Suppressor macrophage treated with lipopolysaccharide for 4 hours (primary cell): ENCODE measurements at places on chromosomes 5 and 9.

GRCh38 chr9:122186301-122186700 is 26.6 kb downstream of the MORN5 start:
- no peak for DNase-seq

DNA sequence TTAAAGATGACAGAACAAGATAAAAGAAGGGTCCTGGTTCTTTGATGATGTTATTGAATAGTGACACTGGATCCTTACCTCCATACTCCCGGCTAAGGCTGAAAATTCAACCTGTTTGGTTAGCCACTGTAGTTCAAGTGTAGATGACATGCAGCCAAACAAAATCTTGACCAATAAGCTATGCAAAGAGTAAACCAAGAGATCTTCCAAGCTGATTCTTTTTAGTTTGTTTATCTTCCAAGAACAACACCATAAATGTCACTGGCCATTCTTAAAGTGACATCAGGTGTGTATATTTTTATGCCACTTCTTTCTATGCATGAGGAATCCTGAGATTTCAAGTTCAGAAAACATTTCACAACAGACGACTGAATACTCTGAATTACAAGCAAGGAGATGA is 141.5 kb upstream of the FST start:
- DNase-seq = no peak

GRCh38 chr5:1648806-1649205 is 125.0 kb upstream of the LPCAT1 start:
- no peak for DNase-seq

DNA sequence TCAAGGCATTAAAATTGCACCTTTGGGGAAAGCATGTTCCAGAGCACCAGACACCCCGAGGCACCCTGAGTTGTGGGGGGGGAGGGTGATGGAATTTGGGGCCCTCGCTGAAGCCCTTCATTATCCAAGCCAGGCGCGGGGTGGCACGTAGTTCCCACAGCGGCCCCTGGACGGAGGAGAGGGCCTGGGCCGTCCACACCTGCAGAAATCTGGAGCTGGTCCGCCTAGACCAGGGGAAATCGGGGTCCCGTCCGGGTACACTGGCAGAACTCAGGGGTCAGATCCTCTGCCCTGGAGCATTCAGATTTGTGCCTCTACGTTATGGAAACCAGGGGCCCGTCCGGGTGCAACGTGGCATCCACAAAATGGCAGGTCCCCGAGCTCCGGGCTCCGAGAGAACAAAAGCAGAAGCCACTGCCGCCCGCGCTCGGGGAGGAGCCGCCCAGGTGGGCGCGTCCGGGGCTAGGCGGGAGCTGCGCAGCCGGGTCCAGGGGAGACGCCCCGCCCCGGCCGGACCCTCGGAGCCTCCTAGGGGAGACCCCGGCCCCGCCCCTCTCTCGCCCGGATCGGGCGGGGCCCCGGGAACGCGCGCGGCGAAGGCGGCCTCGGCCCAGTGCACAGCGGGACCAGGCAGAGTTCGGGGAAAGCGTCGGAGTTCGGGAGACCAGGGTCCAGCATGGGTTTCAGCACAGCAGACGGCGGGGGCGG is at the start of gene PLEKHG4B:
Gene PLEKHG4B, plus strand, starts transcription at position 613 of the 708 bp plus-strand sequence. Its CDS starts 64 bp downstream, at position 677.
- DNase-seq = peak; percentile 20

DNA sequence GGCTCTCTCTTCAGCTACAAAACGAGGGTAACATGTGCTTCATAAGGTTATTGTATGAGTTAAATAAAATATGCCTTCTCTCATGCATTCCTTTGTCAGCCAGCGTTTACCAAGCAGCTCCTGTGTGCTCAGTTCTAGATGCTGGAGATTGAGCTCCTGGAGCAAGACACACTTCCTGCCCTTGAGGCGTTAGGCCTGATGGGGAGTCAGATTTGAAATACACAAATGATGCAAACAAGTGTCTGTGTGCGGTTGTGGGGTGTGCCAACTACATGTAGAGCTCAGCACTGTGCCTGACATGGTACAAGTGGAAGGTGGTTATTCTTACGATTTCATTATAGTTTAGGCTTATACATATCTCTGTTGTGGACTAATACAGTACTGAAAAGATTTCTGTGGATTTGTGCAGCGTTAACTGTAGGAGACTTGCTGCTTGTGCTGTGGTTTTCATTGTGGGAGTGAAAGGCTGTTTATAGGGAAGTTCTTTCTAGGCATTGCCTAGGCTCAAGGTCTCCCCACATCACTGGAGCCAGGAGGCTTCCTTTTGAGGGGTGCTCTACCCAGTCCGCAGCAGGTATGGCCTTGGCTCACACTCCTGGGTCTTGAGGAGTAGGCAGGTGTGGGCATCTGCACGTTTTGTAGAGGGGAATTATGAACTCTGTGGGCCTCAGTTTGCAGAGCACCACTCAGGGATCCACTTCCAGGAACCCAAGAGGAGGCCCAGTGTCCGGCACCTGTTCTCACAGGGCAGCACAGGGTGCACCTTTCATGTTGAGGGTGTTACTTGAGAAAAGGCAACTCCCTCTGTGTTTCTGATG is 39.8 kb upstream of the ANGPTL2 start:
- no peak for DNase-seq

- no peak for DNase-seq
Measured at GRCh38 chr9:88197016-88197415, 58.7 kb upstream of the SPATA31C2 start.

DNA sequence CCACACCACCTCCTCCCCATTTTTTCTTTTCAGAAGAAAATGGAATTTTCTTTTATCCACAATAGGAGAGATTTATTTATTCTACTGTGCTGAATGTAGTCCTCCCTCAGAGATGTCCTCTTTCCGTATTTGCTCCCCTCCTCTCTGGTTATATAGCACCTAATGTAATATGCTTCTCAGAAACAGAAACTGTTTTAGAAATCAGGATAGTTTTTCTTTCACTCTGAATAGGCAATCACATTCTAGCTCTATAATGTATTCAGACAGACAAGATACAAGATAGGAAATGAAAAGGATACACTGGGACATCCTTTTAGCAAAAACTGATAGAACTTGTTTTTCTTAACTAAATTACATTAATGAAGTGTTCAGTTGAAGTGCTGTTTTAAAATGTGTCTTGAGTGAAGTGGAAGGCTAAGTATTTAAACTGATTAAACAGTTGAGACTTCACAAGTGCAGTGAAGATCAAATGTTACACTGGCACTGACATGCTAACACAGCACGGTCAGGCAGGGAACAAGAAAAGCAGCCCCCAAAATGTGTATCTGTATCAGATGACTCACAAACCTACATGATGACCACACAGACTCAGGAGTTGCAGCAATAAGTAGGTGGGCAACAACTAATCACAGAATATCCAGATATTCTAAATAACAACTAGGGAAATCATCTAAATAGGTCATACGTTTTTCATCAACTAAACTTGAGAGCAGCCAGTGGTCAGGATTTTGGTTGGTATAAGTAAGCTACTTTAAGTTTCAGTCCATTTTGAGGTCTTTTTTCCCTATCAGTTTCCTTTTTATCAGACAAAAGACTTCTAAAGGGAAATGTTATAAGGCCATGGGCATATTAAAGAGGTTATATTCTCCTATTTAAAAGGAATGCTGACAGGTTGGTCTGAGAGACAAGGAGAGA is 260.4 kb downstream of the MLLT3 start:
- no peak for DNase-seq

GRCh38 chr9:69199769-69200470 is 25.8 kb downstream of the TJP2 start:
- no peak for DNase-seq

GRCh38 chr9:76835571-76836283 is 70.2 kb downstream of the PRUNE2 start:
- no peak for DNase-seq

DNA sequence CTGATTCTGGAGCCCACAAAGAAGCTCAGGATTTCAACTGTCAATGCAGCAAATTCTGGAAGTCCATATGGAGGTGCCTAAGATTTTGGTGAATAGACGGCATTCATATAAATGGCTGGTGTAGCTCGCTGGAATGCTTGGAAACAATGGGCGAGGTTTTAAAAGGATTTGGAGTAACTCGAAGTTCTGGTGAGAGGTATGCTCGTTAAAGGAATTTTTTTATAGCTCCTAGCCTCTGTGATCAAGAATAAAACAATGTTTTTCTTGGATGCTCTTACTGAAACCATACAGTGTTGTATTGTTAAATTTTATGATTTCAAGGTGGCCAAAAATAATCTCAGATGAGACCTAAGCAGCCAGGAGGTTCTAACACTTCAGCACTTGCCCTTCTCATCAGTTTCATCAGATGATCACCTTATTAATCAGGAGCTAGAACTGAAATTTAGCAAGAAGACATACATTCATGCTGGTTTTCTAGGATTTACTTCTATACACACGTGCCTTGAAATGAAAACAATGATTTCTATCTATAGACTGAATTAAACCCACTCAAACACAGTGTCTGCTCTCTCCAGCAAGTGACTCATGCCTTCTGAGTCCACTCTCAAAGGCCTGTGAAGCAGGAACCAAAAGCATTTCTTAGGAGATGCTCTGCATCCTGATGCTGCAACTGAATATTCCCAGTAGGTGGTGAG is 79.2 kb downstream of the OTULIN start:
- DNase-seq = no peak

DNA sequence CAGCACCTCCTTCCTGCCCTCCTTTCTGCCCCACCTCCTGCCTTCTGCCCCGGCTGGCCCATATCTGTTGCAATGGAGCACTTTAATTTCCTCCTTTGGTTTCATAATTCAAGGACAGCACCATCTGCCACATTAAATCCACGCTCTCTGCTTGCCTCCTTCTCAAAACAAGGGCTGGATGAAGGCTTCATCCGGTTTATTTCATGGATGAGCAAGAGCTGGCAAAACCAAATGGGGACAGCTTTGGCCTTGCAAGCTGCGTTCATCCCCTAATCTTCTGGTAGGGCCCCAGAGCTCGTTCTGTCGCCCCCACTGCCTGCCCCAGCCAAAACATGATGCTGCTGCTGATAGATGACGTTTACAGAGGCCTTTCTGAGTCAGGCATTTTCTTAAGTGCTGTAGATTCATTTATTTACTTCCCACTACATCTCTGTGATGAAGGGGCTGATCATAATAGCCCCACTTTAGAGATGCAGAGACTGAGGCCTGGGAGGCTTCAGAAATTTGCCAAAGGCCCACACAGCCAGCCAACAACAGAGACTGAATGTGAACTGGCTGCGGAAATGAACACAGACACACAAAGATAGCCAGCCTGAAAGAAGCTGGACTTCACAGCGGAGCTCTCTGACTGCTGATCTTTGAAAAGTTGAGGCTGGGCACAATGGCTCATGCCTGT is 115.6 kb upstream of the CPEB4 start:
- DNase-seq = peak; percentile 45

DNA sequence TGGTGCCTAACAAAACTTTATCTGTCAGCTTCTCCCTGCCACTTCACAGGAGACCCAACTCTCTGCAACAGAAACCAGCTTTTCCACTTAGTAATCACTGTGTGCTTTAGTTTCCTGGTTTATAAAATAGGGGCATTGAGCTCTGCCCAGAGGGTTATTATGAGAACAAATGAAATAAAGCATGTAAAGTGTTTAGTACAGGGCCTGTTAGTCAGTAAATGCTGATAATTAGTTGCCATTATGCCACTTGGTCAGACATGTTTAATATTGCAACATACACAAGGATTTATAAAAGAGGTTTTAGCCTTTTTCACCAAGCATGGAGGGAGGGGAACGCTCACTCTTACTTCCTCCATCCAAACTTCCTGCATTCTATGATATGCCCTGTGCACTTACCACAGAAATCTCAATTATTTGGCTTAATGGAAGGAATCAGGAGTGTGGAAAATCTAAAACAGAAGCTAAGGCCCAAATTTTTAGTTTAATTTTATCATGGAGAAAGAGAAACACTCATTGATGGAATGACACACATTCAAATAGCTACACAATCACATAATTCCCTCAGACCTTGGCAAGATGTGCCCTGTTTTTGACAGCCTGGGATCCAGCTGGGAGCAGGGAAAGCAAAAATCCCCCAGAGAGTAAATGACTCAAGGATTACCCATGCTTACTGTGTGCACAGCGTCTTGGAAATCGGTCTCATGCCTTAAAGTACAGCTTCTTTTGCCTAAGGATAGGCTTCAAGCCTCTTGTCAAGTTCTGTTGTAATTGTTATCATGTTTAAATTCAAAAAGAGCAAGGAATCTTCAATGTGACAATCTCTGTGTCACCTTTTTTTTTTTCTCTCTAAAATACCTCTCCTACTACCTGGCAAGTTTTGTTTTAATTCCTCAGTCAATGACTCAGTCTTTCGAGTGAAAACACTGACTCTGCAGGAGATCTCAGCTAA is 34.0 kb downstream of the ZNF474 start:
- no peak for DNase-seq

DNA sequence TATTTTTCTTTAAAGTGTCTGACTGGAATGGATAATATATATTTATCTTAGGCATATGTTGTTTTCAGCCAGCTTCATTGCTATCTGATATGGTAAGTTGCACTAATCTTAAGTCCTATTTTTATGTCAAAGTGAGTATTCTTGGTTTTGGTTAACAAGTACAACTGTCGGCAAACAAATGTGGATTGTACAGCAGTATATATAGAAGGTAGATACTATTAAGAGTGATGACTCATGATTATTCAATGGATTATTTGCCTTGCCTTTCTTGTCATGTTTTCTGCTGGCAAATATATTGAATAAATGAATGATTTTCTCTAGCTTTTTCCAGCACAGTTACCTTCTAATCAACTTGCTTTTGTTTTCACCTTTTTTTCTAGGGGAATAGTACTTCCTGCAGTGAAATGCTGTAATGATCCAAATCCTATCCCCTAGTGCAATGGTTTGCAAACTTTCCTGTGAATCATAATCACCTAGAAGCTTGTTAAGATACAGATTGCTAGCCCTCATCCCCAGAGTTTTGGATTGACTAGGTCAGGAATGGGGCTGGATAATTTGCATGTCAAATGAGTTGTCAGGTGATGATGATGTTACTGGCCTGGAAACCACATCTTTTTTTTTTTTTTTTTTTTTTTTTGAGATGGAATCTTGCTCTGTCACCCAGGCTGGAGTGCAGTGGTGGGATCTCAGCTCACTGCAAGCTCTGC is 60.8 kb upstream of the ARRDC3 start:
- DNase-seq = no peak
